ENCODE measurements at places on chromosomes 4 and X.

GRCh38 chr4:144411119-144411518 is 234.8 kb upstream of the HHIP start:
- no peak for DNase-seq

DNA sequence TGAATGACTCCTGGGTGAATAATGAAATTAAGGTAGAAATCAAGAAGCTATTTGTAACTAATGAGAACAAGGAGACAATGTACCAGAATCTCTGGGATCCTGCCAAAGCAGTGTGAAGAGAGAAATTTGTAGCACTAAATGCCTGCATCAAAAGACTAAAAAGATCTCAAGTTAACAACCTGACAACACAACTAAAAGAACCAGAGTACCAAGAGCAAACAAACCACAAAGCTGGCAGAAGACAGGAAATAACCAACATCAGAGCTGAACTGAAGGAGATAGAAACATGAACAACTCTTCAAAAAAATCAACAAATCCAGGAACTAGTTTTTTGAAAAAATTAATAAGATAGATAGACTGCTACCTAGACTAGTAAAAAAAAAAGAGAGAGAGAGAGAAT is 8.4 kb downstream of the CFAP299 start:
- DNase-seq: no peak

DNA sequence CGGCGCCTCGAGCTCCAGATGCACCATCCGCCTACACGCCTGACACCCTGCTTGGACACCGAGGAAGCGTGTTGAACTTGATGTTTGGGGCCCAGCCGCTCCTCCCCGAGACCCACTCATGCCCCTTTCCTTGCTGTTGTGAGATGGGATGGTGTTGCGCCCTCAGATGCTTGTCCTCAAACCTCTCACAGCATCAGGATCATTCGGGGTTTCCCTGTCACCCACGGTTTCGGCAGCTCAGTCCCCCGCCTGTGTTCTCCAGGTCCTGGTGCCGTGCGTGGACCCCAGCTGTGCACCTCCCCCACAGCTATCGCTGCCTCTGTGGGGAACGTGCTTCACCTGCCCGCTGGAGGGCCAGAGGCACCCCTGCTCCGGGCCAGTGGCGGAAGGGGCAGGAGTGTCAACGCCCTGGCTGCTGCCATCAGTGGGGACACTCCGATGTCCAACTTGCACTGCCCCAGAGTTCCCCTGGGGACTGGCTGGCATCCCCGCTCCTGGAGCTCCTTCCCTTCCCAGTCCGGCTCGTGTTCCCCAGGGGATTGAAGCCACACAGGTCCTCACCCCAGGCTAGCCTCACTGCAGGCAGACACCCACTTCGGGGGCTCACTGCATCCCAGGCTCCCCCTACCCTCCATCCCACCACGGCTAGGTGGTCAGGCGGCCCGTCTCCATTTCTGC is 82.3 kb upstream of the ADRA2C start:
- no peak for DNase-seq

DNA sequence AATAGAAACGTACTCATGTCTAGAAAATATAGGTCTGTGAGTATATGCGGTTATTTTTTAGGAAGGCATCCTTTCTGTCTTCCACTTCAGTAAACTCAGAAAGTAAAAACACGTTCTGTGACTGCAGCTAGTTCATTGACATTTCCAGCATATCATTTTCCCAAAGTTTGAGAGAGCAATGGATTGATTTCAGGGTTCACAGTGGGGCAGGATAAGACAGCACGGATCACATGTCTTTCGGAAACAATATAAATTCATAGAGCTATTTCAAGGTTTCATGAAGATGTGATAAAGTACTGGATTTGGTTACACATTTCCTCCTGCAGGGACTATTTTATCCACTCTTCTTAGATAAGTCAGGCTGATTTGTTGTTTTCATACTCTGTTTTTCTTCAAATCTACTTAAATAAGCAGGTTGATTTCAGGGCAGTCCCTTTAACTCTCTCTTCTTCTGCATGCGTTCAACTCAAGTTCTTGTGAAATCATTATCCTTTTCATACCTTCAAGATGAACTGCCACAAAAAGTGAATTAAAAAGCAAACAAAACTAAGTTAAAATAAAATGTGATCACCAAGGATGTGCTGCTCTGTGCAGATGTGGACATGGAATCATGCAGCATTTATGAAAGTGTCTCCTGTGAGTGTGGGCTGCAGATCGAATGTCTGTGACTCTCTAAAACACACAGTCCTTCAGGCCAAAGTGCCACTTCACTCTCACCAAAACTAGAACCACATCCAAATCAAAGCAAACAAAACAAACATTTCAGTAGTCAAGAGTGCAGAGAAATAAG is 187.7 kb downstream of the UNC5C start:
- DNase-seq: no peak

- no peak for DNase-seq
These were observed 2.9 kb downstream of the STIM2 start for GRCh38 chr4:26863512-26863911.

DNA sequence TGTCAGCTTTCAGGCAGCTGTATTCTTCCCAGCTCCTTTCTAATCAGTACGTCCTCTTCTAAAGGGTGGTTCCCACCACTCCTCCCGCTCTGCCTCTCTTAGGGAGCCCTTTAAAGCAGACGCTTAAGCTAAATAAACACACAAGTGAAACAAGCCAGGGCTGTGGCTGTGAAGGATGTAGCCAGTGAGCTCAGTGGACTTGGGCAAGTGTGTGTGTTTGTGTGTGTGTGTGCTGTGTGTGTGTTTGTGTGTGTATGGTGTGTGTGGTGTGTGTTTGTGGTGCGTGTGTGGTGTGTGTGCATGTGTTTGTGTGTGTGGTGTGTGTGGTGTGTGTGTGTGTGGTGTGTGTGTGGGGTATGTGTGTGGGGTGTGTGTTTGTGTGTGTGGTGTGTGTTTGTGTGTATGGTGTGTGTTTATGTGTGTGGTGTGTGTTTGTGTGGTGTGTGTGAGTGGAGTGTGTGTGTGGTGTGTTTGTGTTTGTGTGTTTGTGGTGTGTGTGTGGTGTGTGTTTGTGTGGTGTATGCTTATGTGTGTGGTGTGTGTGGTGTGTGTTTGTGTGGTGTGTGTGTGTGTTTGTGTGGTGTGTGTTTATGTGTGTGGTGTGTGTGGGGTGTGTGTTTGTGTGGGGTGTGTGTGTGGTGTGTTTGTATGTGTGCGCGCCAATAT is 283.3 kb downstream of the PTTG2 start:
- no peak for DNase-seq

DNA sequence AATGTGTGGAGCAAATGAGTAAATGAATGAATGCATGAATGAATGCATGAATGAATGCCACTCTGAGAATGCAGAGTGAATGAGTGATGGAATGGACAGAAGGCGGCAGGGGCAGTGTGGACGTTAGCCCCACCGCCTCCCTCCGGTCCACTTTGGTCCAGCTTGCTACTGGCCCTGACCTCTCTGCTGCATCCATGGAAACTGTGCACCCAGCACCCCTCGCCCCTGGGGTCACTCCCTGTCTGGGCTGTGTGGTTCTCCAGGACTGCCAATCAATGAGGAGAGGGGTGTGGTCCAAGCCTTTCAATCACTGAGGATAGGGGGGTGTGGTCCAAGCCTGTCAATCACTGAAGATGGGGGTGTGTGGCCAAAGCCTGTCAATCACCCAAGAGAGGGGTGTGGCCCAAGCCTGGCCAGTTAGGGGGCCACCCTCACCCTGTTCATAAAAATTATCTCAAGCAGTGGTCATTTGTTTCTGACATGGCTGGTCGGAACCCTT is 39.2 kb upstream of the ASMTL start:
- no peak for DNase-seq

- DNase-seq: no peak
These were observed 53.9 kb downstream of the NBDY start for GRCh38 chrX:56782791-56783449.

DNA sequence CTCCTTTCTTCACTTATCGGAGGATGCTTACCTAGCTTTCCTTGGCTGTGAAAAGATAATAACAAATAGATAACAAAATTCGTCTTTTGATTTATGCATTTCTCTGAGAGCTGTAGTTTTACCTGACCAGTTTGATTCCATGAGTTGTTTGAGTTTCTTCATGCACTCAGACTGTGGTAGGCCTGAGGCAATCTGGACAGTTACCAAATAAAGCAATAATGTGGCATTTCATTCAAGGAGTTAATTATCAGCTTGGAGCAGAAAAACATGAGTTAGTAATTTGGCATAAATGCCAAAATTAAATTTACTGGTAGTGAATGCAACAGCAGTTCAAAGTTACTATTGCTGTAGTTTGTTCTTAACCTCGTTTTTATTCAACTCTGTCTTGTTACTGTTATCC is 53.5 kb downstream of the FABP2 start:
- no peak for DNase-seq

DNA sequence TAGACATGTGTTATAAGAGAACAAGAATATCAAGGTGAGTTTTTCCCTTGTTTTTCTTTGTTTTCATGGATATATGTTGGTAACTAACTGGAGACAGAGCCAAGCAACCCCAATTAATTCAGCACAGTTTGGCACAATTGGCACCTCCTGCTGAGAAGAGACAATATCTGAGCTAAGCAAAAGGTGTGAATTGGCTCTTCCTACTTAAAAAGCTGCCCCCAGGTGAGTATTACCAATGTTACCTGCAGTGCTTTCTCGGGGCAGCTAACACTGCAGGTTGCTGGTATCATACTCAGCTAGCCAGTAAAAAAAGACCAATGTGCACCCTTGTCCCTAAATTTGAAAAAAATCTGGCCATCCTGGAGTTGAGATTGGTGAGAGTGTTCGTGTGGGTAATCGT is 871.2 kb upstream of the TENM3 start:
- no peak for DNase-seq

GRCh38 chr4:162170509-162170908 is 6.7 kb upstream of the FSTL5 start:
- no peak for DNase-seq

DNA sequence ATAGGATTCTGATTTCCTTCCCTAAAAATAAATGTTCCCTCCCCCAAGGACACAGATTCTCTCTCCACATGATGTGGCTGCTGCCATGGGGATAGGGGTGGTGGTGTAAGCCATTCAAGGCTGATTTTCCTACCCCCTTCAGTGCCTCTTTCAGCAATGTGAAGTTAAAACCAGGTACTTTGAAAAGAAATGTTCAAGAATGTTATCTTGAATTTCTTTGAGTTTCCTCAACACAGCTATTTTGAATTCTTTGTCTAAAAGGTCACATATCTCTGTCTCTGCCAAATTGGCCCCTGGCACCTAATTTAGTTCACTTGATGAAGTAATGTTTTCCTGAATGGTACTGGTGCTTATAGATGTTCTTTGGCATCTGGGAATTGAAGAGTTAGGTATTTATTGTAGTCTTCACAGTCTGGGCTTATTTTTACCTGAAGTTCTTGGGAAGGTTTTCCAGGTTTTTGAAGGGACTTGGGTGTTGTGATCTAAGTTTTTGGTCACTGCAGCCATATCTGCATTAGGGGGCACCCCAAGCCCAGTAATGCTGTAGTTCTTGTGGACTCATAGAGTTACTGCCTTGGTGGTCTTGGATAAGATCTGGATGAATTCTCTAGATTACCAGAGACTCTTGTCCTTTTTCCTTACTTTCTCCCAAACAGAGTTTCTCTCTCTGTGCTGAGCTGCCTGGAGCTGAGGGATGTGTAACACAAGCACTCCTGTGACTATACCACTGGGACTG is 7.6 kb upstream of the DIPK2B start:
- DNase-seq: no peak

DNA sequence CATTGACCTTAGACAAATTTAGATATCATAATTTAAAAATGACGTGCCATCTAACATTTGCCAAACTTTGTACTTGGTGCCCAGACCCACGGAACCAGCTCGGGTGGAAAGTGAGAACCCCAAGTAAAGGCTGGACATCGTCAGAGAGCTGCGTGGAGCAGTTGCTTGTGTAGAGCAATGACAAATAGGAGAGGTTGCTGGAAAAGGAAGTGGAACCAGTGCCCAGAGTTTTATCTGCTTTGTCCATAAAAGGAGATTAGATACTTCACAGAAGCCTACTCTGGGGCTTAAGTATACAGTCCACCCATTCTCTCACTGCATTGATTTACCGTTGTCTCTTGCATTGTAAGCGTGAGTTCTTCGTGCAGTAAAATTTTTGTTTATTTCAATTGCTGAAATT is 5.4 kb upstream of the TBC1D1 start:
- no peak for DNase-seq

DNA sequence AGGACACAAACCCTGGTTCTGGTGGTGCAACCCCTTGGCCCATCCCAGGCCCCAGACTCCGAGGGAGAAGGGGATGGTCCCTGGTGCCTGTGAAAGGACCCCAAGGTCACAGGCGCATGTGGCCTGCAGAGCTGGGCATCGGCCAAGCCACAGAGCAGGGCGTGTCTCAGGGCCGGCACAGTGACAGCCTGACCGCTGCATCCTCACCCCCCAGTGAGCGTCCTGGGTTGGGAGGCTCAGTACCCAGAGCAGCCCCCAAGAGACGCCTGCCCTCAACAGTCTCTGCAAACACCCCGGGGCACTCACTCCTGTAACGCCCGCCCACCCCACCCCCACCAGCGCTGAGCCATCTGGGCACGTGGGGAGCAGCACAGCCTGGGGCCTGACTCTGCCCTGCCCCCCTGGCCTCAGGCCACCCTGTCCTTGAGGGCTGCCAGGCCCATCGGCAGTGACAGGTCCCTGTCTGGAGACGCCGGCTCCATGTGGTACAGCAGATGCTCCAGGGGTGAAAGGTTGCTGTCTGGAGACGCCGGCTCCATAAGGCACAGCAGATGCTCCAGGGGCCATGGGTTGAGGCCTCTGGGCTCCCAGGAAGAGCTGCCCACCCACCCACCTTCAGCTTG is 24.5 kb upstream of the CPLX1 start:
- DNase-seq: no peak

GRCh38 chr4:6324461-6324998 is 54.9 kb downstream of the WFS1 start:
- DNase-seq: no peak

- DNase-seq: no peak
These were observed 156.0 kb downstream of the DCHS2 start for GRCh38 chr4:154335588-154335987.

GRCh38 chrX:19291086-19291485 is 52.6 kb upstream of the PDHA1 start:
- no peak for DNase-seq
